ENCODE measurements at places on chromosomes 12 and 14.

DNA sequence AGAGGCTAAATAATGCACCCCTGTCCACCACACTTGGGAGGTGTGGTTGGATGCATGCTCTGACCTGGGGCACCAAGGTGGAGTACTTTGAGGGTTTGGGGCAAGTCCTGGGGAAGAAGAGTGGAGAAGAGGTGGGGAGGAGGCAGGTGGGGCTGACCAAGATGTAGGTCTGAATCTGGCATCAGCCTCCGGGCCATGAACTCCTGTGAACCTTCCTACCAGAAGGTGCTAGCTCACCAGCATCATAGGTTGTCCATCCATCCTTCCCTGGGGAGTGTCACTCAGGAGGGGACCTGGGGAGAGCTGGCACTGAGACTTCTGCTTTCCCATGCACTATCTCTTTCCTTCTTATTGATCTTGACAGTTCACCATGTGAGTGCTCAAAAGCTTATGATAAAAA is 13.6 kb upstream of the EMP1 start:
- no peak for DNase-seq

- no peak for DNase-seq
Measured at GRCh38 chr12:53626702-53627169, 554 bp upstream of the ATF7 start.

DNA sequence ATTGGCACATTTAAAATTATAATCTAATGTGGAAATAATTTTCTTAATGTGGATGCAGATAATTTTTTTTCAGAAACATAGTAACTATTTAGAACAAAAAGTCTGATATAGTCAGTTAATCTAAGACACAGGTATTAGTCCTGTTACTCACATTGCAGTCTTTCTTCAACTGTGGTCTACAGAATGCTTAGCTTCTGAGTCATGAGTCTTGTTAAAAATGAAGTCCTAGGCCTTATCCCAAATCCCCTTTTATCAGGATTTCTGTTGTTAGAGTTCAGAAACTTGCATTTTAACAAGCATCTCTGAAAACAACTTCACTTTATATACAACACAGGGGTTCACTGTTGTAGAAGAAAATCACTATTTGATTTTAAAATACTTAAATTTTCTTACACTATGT is 112.2 kb downstream of the SLC16A7 start:
- DNase-seq, result peak; percentile 15

- DNase-seq, result peak; percentile 49
Measured at GRCh38 chr14:68476212-68477109, 316.4 kb downstream of the ZFP36L1 start.

- DNase-seq, result no peak
Measured at GRCh38 chr14:76697246-76697905, 63.9 kb upstream of the VASH1 start.

DNA sequence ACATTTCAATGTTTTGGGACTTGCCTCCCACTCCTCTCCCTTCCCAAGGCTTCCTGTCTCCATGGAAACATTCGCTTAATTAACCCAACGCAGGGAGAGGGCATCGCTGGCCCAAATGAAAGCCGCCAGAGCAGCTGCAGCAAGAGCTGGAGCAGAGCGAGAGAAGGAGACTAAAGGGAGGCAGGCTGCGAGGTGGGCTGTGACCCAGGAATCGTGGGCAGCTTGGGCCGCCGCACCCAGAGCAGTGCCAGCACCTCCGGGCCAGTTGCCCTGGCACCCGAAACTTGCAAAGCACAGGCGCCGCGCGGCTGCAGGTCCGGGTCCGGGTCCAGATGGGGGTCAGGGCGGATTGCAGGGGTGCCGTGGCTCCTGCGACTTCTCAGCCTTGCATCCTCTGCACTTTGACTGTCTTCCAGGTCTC is 43.5 kb upstream of the PTPRQ start:
- DNase-seq, result no peak

DNA sequence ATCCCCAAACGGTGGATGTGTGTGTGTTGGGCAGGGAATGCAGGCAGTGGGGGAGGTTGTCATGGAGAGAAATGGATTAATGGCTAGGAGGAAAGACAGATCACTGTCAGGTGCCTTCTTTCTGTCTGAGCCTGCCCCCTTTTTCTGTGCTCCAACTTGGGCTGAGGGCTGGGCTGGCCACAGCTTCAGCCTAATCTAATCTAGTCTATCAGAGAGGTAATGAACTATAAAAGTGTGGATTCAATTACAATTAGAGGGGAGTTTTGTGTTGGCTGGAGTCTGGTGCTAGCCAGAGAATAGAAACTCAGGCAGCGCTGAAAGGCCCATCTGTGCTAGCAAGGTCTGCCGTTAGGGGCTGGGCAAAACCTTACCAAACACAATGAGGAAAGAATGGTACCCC is 41.2 kb downstream of the NEUROD4 start:
- DNase-seq, result no peak

DNA sequence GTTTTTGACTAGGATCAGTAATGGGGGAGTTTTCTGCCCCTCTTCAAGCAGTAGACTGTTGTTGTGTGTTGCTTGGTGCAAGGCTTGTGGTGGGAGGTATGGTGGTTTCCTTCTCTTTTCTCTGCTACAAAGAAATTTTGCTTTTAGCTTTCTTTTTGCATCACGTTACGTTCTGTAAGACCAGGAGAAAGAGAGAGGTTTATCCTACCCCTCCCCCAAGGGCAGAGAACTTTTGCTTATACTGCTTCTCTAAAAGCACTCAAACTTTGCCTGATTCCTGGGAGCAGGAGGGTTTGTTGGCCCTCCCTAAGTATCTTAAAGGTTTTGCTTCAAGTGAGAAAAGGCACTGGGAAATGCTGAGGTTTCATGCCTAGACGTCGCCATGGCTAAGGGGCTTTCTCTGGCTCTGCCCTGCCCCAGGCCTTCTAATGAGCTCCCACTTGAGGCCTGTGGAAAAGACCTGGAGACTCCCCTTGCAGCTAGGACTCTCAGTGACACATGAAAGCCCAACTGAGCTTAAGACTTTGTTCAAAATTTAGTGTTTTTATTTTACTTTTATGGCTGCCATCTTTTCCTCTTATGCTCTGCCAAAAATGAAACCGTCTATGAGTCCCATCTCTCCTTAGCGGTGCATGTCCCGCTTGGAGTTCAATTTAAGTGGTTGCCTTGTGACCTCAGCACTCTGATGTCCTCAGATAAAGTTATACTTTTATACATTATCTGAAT is 49.2 kb downstream of the EIF2S3B start:
- DNase-seq, result no peak

GRCh38 chr14:49907186-49907585 is 14.3 kb downstream of the ARF6 start:
- DNase-seq, result no peak

DNA sequence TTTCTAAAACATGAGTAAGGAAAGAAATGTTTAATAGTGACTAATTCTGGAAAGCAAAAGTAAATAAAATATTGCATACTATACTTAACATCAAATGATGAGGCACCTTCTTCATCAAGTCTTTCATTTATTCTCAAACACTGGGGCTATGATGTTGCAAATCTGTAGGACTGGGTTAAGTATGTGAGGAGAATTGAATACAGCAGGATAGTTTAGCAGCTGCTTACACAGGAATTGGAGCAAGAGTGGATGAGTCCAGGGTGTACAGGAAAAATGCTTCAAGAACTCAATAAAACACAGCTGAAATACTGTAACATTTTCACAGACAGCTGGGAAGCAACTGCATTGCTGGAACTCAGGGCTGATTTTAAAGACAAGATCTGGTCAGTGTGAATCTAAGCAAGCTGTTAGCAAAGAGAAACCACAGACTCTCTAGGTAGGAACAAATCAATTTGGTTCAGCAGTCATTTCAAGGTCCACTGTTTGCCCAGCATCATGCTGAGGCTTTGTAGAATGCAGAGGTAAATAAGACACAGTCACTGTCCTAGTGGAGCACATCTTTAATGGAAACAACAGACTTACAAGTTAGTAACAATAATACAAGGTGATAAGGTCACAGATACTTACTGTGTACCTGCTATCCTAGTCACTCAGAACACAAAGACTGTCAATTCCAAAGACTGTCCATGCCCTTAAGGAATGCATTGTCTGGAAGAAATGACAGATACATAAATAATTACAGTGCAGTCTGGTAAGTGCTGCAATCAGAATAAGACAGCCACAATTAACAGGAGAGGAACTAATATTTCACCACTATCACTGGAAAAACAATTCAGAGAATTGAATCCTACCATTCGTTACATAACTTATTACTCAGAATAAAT is 96.8 kb upstream of the DACT1 start:
- DNase-seq, result peak; percentile 26

GRCh38 chr14:73884438-73885190 is 2.0 kb upstream of the ZNF410 start:
- DNase-seq, result no peak

DNA sequence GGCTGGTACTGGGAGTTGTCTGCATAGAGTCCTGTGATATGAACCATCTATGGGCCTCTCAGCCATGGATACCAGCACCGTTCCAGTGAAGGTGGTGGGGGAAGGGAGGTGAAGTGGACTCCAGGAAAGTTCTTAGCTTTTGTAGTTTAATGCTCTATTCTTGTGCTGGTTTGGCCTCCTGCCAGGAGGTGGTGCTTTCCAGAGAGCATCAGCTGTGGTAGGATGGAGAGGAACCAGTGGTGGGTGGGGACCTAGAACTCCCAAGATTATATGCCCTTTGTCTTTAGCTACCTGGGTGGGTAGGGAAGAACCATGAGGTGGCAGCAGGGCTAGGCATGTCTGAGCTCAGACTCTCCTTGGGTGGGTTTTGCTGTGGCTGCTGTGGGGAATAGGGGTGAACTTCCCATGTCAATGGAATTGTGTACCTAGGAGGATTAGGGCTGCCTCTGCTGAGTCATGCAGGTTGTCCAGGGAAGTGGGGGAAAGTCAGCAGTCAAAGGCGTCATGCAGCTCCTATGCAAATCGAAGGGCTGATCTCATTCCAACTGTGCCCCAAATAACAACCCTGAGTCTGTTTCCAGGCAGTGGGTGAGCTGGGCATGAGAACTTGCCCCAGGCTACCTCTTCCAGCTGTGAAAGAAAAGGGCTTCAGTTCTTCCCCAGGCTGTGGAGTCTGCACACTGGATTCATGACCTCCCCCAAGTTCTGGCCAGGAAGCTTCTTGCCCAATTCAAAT is 14.2 kb downstream of the GZMH start:
- no peak for DNase-seq

DNA sequence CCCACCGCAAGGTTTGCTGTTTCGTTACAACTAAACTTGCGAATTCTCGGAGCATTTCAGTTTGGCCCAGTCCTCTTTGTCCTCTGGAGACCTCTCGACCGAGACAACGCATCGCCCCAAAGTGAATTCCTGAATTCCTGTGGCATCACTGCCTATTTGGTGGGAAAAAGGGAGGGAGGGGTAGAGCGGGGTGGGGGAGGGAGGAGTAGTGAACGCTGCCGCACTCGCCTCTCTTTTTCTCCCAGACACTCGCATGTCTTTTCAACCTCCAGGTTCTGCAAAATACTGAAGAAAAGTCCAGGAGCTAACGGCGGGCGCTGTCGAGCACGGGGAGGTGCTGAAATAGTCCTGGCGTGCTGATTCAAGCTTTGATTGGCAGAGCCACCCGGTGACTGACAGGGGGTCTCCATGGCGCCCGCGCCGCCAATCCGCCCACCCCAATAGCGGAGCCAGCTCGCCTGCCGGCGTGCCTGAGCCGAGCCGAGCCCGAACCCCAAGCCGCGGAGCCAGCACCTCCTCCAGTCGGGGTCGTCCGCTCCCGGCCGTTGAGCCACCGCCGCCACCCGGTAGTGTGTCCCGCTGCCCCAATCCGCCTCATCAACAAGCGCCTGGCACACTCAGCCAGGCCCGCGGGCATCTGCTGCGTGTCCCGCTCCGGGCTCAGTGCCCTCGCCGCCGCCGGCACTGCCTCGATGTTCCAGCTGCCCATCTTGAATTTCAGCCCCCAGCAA is at the start of gene SIX6:
Gene SIX6, plus strand, starts transcription at position 440 of the 731 bp plus-strand sequence. Its CDS starts 253 bp downstream, at position 693.
- no peak for DNase-seq

DNA sequence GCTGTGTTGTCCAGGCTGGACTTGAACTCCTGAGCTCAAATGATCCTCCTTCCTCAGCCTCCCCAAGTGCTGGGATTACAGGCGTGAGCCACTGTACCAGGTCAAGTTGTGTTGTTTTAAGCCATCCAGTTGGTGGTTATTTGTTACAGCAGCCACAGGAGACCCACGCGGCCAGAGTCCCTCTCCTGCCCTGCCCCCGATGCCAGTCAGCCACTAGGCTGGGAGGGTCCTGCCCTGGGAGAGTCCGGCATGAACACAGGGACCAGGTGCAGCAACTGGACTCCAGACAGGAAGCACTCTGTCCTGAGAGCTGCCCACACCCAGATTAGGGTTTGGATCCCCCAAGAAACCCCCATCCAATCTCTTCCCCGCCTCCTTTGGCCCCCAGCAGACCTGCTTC is 44.1 kb upstream of the FZD10 start:
- no peak for DNase-seq

Measured in AG04450 (cell line).